ENCODE measurements at places on chromosomes 7 and 10.

GRCh38 chr10:94879214-94879613 is 59.2 kb upstream of the CYP2C9 start:
- no peak for DNase-seq

- DNase-seq = no peak
These were observed 440.8 kb upstream of the C7orf33 start for GRCh38 chr7:148149730-148150129.

DNA sequence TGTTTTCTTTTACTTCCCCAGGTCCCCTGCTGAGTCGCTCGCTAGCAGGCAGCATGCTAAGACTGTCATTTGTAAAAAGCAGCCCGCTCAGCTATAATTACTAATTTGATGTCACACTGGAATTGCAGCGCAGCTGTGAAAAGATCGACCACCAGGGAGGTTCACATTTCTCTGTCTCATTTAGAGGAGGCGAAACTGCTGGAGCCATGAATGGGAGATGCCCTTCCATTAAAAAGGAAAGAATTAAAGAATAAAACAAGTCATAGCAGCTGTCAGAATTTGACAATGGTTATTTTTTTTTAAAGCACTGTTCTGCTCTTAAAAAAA is 153.5 kb downstream of the PIP4K2A start:
- no peak for DNase-seq

DNA sequence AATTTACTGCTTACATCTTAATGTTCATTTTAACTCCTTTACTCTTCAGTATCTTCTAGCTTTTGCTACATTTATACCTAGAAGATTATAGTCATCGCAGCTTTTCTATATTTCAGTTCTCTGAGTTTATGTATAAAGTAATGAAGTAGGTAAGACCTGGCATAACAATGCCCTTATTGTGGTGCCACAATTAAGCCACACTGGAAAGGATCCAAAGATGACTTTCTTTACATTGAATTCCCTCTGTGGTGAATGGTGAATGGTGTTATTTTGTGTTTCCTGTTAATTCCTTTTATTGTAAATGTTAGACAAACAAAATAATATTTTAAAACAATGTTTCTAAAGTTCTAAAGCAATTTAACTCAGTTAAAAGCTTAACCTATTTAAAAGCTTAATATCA is 36.2 kb downstream of the SEMA3D start:
- no peak for DNase-seq

Measured in NCI-H446 treated with DMSO at 0.1 percent for 48 hours (cell line).